ENCODE measurements at places on chromosomes 12 and 14.

DNA sequence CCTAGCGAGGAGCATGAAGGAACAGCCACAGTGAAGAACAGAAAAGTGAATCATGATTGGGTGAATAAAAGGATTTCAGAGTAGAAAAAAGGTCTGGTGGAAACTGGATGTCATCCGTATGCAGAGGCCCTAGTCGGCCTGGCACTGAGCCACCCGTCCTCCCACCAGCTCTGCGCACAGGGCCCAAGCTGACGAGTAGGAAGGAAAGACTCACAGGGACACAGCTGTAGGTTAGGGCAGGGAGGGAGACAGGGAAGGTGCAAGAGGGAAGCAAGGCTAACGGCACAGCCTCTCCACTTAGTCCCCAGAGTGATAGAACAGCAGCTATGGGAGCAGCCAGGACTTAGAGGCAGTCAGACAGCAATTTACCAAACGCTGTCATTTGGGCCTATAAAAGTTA is 112.6 kb downstream of the KCNK10 start:
- DNase-seq, result no peak

GRCh38 chr14:93994919-93995682 is 2.0 kb upstream of the CCDC197 start:
- DNase-seq, result no peak

DNA sequence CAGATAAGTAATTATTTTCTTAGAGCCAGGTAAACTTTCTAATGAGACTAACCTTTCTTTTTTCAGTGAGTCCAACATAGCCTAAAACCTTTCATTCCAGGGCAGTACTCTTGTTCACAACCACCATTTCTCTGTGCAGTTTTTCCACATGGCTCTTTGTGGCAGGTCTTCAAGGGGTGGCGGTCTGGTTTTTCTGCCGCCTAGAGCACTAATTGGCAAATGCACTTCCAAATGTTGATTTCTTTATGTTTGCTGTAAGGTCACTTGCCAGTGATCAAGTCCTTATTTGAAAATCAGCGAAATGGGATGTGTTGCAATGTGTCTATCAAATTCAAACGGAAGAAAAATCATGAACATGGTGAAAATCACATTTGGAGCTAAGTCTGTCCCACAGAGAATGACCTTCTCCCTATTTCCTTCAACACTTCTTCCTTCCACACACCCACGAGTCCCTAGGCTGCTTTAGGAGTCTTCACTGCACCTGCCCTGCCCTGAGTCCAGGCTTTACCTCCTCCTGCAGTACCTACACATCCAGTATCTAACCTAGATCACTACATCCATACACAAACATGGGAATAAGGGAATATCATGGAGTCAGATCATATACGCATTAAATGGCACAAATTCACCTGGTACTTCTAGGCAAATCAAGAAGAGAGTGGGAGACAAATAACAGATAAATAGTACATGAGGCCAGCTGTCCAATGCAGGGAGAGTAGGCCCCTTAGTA is 1.9 kb downstream of the SRGAP1 start:
- DNase-seq, result no peak

- no peak for DNase-seq
Measured at GRCh38 chr12:16492820-16493797, 112.9 kb downstream of the LMO3 start.

DNA sequence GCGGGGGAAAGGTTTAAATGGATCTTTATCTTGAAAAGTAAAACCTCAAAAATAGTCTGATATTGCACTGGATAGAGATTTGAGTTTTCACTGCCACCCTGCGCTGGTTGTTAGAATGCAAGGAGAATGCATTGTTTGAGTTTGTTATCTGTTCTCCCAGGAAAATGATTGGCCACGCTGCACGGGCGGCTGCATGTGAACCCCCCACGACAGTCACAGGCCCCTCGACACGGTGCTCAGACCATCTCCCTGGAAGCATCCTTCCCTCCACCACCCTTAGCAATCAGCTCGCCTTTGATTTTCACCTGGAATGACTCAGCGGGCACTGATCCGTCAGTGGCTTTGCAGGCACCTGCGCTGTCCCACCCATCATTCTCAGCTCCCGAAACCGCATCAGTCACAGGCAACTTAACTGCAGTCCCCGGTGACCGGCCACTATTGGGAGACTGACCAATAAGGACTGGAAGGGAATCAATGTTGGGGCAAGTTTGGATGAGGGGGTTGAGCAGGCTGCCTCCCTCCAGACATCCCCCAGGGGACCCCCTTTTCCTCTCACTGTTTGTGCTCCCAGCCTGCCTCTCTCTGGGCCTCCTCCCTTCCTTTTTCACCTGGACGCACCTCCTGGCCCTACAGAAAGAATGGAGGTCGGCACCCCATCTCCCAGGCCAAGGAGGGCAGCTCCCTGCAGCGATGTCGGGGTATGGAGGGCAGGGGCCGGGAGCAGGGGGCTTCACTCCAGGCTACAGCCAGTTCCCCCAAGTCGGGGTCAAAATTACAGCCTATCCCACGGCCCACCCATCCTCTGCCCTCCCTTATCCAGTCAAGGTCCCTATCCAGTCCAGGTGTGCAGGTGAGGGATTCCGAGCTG is 28.5 kb upstream of the C14orf180 start:
- no peak for DNase-seq
